Endothelial cell of umbilical vein (primary cell): ENCODE measurements at places on chromosomes 3 and 15. TPM values are rescaled to one million over a fixed set of nuclear protein-coding genes. Genes with fewer than 3 reads are reported as not detected.

Gene NRG4
- not detected in 2 replicates for total RNA-seq

Gene ZIC4
- not detected in 2 replicates for total RNA-seq

Gene OR5H2
- not detected in 2 replicates for total RNA-seq

Gene ADGRG7
- not detected in 2 replicates for total RNA-seq

Gene CIP2A
- 28.7 and 33.7 TPM in 2 replicates for total RNA-seq

- peaks cover 11% of the 10 kb centered on the region for H3K4me1 ChIP-seq
- no peaks in the 10 kb centered on the region for H3K36me3 ChIP-seq
- H3K27ac ChIP-seq = no peak overlapping the region
- no peak overlapping the region for H3K4me3 ChIP-seq
- H3K27me3 ChIP-seq = peaks cover 2% of the 10 kb centered on the region
These were observed 759 bp downstream of the GALNT15 start for GRCh38 chr3:16174976-16175901.

DNA sequence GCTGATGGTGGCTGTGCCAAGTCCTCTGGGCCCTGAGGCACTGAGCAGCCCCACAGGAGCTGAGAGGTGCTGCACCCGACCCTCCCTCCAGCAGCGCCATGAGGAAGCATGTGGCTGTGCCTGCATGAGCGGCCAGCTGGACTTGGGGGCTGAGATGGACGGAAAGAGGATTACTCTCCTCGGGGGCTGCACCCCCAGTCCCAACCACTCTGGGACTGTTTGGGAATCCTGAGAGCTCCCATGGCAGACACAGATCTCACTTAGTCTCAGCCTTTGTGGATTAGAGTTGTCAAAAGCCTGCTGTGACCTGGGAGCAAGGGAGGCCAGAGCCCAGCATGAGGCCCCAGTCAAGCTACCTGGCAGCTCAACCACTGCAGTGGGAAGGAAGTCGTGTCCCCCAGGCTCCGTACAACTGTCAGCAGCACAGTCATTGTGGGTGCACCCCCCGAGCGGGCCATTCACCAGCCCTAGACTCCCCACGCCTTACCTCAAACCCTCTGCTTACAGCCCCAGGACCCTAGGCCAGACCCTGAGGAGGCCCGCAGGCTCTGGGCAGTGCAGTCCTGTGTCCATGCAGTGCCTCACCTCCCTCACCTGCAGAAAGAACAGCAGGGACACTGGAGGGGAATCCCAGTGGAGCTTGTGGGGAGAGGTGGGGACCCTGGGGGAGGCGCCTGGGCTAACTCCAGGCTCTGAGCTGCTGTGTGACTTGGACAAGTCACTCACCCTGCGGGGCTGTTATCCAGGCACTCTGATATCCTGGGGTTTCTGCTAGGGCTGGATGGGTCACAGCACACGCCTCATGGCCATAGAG is 17.1 kb downstream of the PRR23E start:
- H3K27me3 ChIP-seq = no peaks in the 10 kb centered on the region
- H3K4me1 ChIP-seq = no peaks in the 10 kb centered on the region
- no peaks in the 10 kb centered on the region for H3K36me3 ChIP-seq
- no peak overlapping the region for H3K4me3 ChIP-seq
- no peak for DNase-seq
